Jurkat, Clone E6-1 (cell line): ENCODE measurements at places on chromosomes 16 and 17.
A peak's percentile ranks its signal among the peaks of the same experiment; 100 is the strongest.

DNA sequence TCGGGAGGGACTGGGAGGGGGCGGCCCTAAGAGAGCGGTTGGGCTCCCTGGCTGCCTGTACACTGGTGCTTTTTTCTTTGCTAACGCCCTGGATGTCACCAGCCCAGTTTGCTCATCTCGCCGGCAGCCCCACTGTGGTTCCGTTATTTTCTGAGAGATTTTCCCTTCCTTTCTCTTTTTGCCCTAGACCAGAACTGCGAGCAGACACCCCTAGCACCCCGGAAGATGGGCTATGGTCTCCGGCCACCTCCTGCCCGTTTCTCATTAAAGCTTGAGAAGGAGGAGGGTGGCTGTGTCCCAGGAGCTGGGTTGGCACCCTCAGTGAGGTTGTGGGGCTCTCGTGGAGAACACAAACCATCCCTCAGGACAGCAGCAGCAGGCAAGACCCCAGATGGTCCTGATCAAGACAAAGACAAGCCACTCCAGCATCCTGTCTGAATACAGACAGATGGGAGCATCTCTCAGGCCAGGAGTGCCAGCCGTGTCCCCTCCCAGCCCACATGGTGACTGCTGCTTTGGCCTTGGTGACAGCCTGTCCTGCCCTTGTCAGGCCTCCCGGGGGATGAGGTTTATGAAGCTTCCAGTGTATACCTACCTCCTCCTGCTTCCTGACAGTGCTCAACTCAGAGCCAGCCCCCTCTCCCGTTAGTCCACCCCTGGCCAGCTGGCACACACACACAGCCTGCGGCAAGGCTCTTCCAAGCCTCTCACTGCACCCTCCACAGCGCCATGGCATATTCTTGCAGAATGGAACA, 77.2 kb downstream of the KCNJ12 start:
- no peak for DNase-seq

DNA sequence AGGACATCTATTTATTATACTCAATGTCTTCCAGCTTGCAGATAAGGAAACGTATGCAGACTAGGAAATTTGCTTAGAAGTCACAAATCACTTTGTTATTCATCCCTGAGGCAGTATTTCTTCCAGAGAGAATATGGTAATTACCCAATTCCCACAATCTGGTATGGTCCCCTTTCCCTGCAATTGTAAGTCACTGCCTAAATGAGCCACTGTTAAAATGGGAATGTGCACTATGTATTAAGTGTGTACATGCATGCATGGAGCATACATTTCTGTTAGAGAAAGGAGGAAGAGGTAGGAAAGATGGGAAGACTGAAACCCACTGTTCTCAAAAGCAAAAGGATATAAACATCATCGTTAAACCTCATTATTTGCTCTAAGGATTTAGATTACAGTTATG, 10.0 kb downstream of the NUFIP2 start:
- no peak for DNase-seq

DNA sequence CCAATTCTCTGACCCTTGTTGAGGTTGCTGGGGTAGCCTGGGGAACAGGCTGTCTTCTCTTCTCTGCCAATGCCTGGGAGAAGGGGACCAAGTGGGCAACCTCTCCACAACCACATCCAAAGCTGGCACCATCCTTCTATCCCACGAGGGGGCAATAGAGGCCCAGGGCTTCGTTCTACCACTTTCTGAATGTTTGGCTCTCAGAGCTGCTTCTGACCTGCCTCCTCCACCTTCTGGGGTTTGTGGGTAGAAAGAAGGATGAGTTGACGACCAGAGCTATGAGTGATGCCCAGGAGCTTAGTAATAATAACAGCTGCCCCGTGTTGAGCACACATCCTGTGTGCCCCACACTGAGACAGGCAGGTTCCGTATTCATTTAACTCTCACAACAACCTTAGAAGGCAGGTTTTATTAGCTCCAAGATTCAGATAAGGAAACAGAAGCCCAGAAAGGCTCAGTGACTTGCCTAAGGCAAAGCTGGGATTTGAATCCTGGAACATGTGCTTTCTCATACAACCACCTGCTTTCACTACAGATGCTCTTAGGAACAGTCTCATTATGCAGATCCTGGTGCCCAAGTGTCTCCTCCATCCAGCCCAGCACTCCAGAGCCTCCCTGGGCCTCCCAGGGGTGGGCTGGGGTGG, 11.1 kb downstream of the TSPOAP1 start:
- DNase-seq, result peak; percentile 54

DNA sequence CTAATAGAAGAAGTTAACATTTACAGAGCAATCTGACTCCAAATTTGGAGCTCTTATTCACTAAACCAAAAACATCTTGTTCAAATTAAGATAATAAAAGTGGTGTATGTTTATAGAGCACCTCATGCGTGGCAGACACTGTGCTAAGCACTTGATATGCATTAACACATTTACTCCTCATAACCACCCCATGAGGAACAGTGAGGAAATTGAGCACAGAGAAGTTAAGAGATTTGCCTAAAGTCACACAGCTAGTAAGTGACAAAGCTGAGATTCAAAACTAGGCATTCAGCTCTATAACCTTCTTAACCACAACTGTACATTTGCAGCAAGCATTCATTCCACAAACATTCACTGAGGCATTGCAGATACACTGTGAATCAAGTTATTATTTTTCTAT, 94.0 kb downstream of the VAT1L start:
- no peak for DNase-seq

GRCh38 chr16:69909043-69909442, 42.1 kb upstream of the CLEC18A start:
- no peak for DNase-seq

- no peak for DNase-seq
Measured at GRCh38 chr16:89101303-89102040, 7.8 kb downstream of the ACSF3 start.

- DNase-seq, result no peak
Measured at GRCh38 chr17:40331743-40332641, 23.0 kb downstream of the RARA start.

- no peak for DNase-seq
Measured at GRCh38 chr17:62101515-62101914, 36.4 kb upstream of the MED13 start.

DNA sequence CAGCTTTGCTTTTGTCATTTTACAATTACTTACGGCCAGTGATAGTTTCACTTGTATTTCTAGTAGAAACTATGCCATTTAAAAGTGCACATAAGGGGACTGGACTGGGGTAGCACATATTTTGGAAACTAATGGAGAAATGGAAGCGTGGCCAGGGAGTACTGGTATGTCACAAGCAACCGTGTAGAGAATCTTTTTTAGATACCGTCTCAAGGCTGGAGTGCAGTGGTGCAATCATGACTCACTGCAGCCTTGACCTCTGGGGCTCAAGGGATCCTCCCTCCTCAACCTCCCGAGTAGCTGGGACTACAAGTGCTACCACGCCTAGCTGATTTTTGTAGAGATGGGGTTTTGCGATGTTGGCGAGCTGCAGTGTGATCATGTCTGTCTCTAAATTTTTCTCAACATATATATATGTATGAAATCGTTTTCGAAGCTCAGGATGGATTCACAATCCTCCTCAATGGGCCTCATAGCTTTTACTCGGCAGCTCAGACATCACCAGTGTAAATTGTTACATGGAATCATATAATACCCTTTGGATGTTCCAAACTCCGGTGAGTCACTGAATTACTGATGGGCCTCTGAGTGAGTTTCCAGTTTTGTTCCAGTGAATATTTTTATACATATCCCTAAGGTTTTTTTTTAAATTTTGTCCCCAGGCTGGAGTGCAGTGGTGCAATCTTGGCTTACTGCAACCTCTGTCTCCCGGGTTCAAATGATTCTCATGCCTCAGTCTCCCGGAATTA, 51.7 kb downstream of the ZNF778 start:
- no peak for DNase-seq

- DNase-seq, result peak; percentile 82
Measured at GRCh38 chr17:80861892-80862291, 129.7 kb upstream of the CHMP6 start.

DNA sequence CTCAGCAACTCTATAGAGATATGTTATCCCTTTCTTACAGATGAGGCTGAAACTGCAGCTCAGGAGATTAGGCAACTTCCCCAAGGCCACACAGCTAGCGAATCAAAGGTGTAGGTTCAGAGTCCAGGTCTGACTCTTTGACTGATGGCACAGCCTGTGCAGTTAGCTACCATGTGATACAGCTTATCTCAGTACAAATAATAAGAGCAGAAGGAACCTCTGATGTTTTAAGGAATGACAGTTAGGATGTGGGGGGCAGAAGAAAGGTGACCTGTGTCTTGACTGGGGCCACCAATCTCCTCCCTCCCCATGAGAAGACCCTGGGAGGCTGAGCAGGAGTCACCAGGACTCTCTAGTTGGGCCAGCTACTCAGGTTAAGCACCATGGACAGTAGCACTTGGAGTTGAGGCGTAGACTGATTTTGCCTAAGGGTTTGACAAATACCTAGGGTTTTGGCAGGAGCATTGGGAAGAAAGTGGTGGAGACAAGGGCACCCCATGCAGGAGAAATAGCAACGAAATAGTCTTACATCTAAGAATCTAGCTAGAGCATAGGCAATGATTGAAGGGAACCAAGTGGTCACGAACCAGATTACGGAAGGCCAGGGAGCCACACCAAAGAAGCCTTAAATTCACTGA, 22.8 kb upstream of the ACSM2B start:
- no peak for DNase-seq

- no peak for DNase-seq
Measured at GRCh38 chr16:85527042-85527766, 85.9 kb upstream of the GSE1 start.

DNA sequence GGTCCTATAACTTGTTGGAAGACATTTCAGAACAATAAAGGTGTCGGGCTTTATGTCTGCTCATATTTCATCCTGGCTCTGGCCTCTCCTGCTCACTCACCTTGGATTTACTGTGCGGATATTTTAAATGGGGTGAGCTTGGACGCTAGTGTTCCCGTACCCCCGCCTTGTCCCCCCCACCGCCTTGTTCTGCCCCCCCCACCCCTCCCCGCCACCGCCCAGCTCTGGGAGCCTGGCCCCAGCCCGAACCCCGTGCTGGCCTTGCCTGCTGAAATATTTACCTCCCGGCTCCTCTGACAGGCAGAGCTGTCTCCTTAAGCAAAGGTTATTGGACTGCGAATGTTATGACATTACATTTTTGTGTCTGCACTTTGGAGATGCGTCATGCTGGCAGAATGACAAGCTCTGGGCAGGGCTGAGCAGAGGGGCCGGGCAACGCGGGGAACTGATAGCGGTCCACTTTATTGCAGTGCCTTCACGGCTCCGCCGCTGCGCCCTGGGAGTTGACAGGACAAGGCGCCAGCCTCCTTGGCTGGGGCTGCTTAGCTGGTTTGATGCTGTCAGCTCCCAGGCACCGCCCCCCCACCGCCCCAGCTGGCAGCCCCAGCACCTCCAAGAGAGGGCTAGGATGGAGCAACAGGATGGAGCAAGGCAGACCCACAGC, 222.5 kb upstream of the GSE1 start:
- no peak for DNase-seq

- DNase-seq, result no peak
Measured at GRCh38 chr16:11183951-11184350, 72.1 kb downstream of the SOCS1 start.

DNA sequence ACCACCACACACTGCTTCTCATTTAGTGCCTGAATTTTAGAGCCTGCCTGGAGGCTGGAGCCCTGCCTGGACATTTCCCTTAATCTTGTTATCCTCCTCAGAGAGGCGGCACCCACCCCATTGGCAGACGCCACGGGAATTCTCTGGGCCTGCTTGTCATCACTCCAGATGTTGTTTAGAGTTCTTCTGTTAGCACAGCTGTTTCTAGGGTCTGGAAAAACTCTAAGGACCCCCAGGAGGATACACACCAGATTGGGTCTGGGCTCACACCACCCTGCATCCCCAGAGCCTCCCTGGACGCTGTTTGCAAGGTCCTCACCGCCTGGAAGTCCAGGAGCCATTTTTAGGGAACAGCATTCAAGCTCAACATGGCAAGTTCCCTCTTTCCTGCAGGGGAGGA, 565 bp upstream of the XAF1 start:
- no peak for DNase-seq

- DNase-seq, result no peak
Measured at GRCh38 chr16:51154271-51155171, 3.5 kb upstream of the SALL1 start.

DNA sequence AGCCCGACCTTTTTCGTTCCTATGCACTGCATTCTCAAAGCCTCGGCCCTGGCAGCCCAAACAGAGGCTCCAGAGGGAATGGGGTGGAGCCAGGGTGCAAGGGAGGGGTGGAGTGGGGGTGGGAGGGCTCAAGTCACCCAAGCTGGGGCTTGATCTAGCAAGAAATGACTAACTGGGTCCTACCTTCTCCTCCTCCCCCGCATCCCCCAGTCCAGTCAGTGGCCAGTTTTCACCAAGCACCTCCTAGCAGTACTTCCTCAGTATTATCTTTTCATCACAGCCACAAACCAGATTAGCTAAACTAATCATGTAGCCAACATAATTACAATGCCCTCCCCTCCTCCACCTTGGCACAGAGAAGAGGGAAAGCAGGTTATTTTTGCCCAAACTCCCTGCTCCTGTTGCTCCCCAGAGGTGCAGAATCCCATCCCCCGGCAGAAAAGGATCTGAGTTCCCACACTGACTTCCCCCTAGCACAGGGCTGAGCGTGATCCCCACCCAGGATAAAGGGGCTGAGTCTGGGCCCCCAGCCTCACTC, 2.2 kb downstream of the JUP start:
- DNase-seq, result no peak

GRCh38 chr17:9973669-9974447, 68.8 kb upstream of the RCVRN start:
- DNase-seq, result no peak

GRCh38 chr16:82741073-82741615, 114.4 kb downstream of the CDH13 start:
- no peak for DNase-seq

GRCh38 chr17:3809135-3809534, 8.1 kb upstream of the ITGAE start:
- no peak for DNase-seq

- no peak for DNase-seq
Measured at GRCh38 chr16:69812688-69813014, 50.5 kb downstream of the WWP2 start.

DNA sequence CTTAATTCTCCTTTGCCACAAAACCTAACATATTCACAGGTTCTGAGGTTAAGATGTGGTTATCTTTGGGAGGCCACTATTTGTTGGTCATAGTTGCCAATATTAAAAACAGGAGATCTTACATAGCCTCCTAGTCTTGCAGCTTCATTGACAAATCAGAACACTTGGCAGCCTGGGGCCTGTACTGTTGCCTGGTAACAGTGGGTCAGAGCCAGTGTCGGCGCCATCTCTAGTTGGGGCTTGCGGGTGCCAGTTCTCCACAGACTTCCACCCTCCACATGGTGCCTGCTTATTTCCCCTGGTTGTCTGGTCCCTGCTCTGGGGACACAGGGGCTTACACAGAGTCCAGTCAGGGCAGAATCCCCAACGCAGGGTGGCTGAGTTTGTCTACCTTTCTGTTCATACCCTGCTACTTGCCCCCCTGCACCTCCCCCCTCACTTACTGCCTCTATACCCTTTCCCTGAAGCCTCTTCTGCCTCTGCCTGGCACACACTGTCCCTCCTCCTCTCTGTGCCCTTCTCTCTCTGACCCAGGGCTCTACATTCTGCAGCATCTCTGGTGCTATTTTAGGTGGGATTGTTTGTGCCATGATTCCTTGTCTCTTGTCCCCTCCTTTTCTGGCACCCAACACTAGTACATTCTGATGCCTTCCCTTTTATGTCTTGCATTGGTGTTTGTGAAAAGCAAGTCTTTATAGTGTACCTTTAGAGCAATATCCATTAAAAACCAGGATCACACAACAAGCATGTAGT, 13.4 kb downstream of the EPN2 start:
- no peak for DNase-seq

- no peak for DNase-seq
Measured at GRCh38 chr16:49478107-49478506, 104.5 kb downstream of the C16orf78 start.

GRCh38 chr17:68437979-68438822, 19.1 kb downstream of the WIPI1 start:
- DNase-seq, result peak; percentile 76
